ENCODE measurements at places on chromosomes 2 and 18.

GRCh38 chr18:25873833-25874232 is 216.6 kb downstream of the SS18 start:
- no peak for DNase-seq

GRCh38 chr2:152083202-152083875 is 15.5 kb downstream of the CACNB4 start:
- DNase-seq = no peak

DNA sequence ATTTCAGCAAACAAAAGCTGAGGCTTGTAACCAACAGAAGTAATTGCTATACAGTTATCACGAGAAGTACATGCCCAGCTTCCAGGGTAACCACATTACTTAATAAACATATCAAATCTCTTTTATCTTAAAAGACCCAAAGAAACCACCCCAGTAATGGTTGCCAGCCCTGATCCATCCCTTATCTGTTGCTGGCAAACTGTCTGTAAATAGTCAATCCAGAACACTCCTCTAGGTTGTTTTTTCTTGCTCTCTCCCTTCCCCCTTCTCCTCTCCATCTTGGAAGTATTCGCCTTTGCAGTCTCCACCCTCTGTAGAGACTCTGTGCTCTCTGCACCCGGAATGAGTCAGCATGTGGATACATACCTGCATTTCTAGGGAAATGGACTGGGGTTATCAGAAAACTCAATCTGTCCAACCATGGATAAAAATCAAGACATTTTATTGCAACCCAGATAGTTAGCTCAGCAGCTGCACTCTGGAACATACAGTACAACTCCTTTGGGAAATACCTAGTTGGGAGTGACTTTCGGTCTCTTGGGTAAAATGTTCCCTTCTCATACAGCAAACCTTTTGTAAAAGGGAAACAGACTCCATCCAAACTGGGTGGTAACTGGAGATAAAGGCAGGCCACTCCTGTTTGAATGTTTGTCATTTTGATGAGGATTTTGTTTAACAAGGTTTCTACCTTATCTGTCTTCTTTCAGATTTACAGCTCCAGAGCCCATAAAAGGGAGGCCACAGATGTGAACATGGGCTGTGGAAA is 123.5 kb upstream of the FOSL2 start:
- no peak for DNase-seq

DNA sequence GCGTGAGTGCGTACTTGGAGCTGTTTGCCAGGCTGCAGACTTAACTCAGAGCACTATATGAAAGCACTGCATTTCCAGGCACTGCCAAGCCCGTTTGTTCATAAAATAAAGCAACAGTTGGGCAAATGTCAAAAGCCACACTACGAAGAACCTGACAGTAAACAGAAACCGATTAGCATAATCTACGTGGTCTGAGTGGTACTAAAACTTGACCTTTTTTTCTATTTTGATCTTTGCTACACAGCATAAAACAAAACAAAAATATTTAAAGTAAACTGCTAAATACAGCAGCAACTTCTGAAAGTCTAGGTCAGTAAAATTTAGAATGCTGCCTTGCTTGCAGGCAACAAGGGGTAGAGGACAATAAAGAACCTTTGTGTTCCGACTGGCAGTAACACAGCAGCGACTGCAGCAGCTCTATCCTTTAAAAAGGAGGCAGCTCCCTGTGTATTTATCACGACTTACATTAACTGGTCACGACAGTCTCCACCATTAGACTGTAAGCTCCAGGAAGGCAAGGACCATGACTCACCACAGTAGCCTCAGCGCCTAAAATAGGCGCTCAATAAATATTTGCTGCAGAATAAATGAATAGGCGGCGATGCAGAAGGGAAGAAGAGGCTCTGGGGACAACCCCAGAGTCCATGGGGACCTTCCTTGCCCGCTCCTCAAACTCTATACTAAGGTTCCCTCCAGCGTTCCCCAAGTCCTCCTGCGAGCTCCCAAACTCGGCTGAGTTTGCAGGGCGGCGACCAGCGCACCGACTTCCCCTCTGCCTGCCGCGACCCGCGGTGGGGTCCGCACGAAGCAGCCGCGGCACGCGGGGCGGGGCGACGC is 902 bp downstream of the SS18 start:
- no peak for DNase-seq

- no peak for DNase-seq
These were observed 156.6 kb downstream of the DTNA start for GRCh38 chr18:34866739-34867138.

- DNase-seq = no peak
These were observed 10.1 kb downstream of the SLC9A4 start for GRCh38 chr2:102483086-102483485.

- DNase-seq = no peak
These were observed 27.5 kb downstream of the MALT1 start for GRCh38 chr18:58698701-58699193.
